ENCODE measurements at places on chromosomes 6 and 20.

GRCh38 chr6:12313306-12313991 is 23.3 kb downstream of the EDN1 start:
- peak; percentile 64 for DNase-seq

GRCh38 chr20:57695940-57696339 is 13.9 kb downstream of the PMEPA1 start:
- peak; percentile 57 for DNase-seq

DNA sequence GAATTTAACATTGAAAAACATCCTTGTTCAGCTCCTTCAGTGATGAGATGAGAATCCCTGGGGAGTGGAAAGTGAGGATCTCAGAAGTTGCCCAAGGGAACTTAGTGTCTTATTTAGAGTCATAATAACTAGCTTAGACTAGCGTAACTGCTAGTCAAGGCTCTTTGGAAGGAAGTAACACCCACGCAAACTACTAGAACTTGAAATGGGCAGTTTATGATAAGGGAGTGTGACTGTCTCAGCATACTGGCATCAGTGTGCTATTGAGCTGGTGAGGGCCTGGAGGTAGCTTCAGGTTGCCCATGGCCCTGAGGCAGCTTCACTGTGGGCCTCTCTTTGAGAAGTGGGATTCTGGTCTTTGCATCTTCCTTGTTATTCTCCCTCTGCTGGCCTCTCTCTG is 40.1 kb downstream of the SLX4IP start:
- no peak for DNase-seq

DNA sequence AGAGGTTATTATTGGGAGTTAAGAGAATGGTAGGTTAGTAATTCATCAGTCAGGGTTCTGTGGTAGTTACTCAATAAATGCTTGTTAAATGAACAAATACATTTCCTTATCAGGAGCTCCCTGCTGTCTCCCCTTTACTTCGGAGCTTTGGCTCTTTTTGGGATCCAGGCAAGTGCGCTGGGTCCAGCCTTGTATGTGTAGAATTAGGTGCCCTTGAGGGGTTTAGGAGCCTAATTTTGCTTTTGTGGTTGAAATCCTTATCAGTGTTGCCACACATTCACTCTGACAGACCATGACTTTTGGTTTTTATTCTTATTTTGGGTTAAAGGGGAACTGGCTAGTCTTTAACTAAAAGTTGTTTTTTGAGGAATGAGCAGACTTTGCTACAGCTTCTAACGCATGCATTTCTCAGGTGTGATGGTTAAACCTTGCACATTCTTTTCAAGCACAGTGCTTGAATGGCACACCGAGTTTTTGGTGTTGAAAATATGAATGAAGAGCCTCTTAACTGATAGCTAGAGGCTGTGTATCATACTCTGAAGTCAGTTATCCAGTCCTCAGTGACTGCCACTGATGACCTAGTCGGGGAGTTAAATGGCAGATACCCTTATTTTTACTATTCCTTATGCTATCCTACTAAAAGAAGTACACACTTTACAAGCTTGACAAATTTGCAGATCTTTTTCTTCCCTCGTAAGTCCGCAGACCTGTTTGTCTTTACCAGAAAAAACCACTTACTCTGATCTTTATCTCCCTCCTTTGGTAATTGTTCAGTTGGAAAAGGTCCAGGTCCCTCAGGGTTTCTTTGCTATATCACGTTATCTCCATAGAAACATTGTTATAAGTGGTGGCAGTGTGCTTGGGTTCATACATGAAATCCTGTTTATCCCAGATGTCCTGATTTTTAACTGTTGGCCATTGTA is 50.7 kb upstream of the PLCG1 start:
- DNase-seq = peak; percentile 91

- no peak for DNase-seq
Measured at GRCh38 chr6:43509142-43509983, 783 bp downstream of the LRRC73 start.
